ENCODE measurements at places on chromosomes 5 and 9.

DNA sequence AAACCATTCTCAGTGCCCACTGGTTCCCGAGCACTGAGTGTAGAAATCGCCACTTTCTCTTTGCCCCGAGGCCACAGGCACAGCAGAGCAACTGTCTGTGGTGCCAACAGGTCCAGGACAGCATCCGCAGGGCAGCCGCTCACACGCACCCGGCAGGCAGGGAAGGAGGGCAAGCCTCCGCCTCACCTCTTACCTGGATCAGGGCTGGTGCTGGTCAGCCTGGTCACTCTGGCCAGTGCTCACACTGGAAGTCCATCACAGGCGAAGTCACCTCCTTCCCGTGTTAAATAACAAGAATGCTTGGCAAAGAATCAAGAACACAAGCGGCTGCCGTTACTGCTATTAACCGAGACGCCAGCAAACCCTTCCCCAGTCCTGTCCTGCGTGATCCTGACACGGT, 13.7 kb downstream of the DIPK1B start:
- no peak for DNase-seq

GRCh38 chr5:100840789-100841188, 62.3 kb downstream of the ST8SIA4 start:
- no peak for DNase-seq

- DNase-seq, result no peak
Measured at GRCh38 chr5:73199671-73200070, 26.7 kb downstream of the TMEM174 start.

- DNase-seq, result no peak
Measured at GRCh38 chr5:164593982-164594381, 1088.6 kb downstream of the MAT2B start.

DNA sequence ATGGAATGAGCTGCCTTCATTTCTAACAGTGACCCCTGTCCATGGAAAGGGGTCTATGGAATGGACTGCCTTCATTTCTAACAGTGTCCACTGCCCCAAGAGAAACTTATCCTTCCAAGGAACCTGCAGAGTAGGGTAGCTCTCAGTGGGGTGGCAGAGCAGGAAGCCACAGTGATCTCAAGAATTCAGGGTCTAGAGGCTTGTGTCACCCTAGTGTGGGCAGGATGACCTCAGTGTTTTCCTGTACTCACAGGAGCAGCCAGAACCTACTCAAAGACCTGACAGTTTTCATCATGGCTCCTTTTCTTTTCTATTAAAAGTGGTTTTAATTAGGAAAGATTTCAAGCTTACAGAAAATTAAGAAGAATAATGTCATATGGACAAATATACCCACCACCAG, 27.5 kb downstream of the SEC61B start:
- no peak for DNase-seq

GRCh38 chr9:27933210-27934025, 360.1 kb upstream of the C9orf72 start:
- DNase-seq, result no peak

All from posterior cingulate gyrus (tissue), 11 donors.